ENCODE measurements at places on chromosomes 1 and 21.

- DNase-seq, result no peak
These were observed 227.2 kb downstream of the ATG4C start for GRCh38 chr1:63010913-63011660.

GRCh38 chr1:166169182-166169581 is 2.4 kb upstream of the FAM78B start:
- DNase-seq, result no peak

GRCh38 chr1:174990382-174990999 is 9.3 kb upstream of the CACYBP start:
- peak; percentile 56 for DNase-seq

DNA sequence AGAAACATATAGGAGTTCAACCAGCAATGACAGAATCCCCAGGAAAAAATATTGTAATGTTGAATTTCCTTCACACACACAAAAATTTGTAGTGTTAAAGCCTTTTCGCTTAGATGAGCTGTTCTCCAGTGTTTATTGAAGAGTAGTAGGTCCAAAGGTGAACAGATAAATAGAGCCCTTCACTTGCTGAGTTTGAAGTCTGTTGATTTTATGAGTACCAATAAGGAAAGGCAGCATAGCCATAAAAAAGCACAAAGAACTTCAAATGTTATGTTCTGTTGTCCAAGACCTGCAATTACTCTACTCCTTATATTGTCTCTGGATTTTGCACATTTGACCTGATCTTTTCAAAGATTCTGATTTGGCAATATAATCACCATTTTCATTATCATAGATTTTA is 362.7 kb upstream of the B3GALT2 start:
- no peak for DNase-seq

DNA sequence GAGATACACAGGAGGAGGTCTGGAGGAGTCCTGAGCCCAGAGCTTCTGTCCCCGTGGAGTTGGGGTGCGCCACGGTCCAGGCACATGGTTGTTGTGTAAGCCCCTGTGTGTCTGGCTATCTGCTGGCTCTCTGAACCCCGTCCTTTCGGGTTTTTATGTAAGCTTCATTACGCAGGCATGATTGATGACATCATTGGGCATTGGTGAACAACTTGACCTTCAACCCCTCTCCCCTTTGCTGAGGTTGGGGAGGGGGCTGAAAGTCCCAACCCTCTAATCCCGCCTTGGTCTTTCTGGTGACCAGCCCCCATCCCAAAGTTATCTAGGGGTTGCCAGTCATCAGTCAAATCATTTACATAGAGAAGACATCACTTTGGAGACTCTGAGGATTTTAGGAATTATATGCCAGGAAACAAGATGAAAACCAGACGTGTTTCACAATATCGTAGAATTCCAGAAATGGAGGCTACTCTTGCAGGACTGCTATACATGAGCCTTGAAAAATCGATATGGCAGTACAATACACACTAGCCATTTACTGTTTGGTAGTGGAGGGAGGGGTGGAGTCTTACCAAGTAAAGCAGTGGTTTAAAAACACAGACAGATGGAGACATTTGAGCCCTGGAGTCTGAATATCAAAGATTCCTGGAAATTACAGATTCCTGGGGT is 69.8 kb upstream of the SCAF4 start:
- no peak for DNase-seq

DNA sequence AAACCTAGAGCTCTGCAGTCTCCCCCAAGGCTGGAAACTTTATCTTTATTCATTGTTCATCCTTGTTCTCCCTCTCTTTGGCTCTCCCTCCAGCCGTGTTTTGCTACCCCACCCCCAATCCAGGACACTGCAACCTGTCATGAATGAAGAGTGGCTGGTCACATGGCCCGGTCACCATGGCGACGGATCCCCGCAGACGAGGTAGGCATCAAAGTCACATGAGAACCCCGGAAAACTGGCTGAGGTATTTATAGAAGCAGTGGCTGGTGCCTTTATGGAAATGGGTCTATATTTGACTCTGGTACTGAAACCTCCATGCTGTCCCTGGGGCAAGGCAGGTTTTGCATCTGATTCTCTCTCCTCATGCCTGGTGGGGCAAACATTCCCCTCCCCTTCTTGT is 13.4 kb upstream of the SLC6A17 start:
- no peak for DNase-seq

GRCh38 chr1:115336741-115337140 is 1.3 kb downstream of the NGF start:
- no peak for DNase-seq

- DNase-seq, result no peak
These were observed 25.0 kb upstream of the PHTF1 start for GRCh38 chr1:113784104-113784779.

- no peak for DNase-seq
These were observed 1.3 kb downstream of the NOS1AP start for GRCh38 chr1:162070825-162071224.

Data from OCI-LY7 (cell line).